Activated effector memory CD4-positive, alpha-beta T cell treated with anti-CD3 and anti-CD28 coated beads, Interleukin-2, amount 50 U/mL, for 16 hours (primary cell): ENCODE measurements at places on chromosomes 4 and X.

- no peak for DNase-seq
These were observed 51.2 kb downstream of the DCX start for GRCh38 chrX:111360839-111361238.

DNA sequence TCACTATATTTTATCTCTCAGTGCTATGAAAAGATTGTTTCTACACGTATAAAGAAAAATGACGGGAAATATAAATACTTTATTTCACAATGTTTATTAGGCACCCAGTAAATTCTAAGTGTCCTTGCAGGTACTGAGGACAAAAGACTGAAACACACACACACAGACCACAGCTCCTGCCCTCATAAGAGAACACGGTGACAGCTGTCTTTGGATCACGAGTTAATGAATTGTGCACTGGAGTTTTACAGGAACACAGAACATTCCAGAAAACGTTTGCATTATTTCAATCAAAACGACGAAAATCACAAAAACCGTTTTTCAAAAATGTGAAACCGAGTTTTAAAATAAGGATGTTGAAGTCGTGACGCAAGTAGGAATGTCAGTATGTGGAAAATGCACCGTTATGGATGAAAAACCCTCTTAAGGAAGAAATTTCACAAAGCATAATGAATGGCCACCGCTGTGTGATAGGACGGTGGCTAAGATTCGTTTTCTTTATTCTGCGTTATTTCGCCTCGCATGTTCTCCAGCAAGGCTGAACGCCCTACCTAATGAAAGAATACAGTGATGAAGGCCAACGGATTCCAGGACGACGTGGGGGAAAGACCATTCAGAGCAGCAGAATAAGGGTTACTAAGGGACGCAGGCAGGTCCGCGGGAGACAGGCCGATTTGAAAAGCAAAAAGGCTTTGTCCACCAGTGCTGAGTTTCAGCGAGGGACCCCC is 24.2 kb downstream of the FAM156A start:
- DNase-seq = no peak

DNA sequence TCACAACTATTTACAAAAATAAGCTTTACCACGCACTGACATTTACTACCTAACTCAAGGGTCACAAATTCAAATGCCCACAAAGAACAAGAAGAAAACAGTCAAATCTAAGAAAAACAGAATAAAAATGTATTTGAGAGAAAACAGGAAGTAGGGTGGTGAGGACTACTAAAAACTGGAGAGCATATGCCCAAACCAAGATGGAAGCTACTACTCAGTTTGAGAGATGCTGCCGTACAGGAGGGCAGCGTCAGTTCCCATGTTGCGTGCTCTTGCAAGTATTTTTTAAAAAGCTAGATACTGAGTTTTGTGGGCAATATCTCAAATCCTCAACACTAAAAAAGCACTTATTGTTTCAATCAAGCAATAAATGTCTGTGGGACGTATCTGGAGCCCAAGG is 16.2 kb downstream of the HNRNPD start:
- no peak for DNase-seq

GRCh38 chr4:144442713-144443112 is 203.2 kb upstream of the HHIP start:
- DNase-seq = no peak

- no peak for DNase-seq
These were observed 89.1 kb downstream of the ARHGAP10 start for GRCh38 chr4:147820975-147821374.

DNA sequence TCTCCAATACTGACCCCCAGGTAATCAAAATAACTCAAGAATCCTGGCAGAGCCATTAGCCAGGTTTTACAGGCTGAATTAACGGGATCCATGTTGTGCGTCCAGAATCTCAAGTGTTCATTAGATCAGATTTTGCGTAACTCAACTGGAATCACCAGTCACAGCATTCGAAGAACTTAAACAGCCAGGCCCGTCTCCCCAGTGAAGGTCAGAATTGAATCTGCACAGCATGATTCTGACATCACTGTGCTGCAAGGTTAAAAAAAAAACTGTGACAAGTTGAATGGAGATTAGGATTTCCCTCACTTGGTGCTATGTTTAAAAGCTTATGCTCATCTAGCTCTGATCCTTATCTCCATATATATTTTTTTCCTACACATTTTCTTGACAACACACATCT is 96.1 kb downstream of the ANOS1 start:
- no peak for DNase-seq

GRCh38 chrX:96405842-96406241 is 278.8 kb upstream of the DIAPH2 start:
- no peak for DNase-seq
